DMS79 treated with DMSO at 0.1 percent for 48 hours (cell line): ENCODE measurements at places on chromosomes 1 and 21.
A peak's percentile ranks its signal among the peaks of the same experiment; 100 is the strongest.

- peak; percentile 15 for DNase-seq
These were observed 1.0 kb downstream of the ANKRD65 start for GRCh38 chr1:1419813-1420653.

GRCh38 chr1:15360700-15361099 lies 49.0 kb upstream of the EFHD2 start:
- no peak for DNase-seq

DNA sequence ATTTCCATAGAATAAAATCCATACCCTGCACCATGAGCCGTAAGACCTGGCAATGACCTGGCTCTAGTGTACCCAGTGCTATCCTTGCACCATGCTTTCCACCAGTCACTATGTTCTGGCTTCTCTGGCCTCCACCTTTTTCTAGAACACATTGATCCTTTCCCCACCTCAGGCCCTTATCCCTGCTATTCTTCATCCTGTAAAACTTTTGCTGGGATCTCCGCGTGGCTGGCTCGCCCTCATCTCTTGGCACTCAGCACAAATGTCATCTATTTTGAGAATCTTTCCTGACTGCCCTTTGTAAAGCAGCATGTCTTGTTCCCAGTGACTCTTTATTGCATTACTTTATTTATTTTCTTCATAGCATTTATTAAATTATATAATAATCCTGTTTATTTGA lies 169.8 kb upstream of the B3GALT2 start:
- no peak for DNase-seq

GRCh38 chr21:35833991-35834390 lies 226.3 kb downstream of the SETD4 start:
- no peak for DNase-seq

- DNase-seq: no peak
These were observed 865 bp upstream of the PTPN22 start for GRCh38 chr1:113872219-113872935.

DNA sequence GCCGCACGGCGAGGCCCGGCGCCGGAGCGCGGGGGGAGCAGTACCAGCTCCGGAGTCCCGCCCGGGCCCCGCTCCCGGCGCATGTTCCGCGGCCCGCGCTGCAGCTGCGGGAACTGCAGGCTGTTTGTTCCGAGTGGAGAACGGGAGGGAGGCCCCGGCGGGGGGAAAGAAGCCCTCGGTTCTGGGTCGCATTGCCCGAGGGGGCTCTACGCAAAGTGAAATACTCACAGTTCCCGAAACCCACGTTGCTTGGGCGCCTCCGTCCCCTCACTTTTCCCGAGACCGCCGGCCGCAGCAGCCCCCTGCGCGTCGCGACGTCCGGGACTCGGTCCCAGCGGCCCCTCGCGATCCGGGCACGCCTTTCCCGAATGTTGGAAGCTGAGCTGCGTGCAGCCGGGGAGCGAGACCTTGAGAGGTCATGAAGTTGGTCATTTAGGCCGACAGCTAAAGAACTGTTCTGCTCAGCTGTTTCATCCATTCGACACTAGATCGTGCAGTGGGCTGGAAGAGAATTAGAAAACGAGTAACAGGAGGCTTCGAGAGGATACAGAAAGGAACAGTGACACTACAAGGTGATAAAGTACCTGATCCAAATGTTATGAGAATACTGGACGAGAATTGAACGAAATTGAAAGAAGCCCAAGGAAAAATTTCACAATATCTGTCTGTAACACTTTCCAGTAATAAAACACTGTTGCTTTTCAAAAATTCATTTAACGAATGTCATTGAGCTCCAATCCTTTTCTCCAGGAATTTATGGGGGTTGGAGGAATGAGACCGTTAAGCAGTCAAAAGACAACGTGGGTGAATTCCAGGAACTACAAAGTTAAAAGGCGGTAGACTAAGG lies 657 bp upstream of the LIN9 start:
- DNase-seq: peak; percentile 76

DNA sequence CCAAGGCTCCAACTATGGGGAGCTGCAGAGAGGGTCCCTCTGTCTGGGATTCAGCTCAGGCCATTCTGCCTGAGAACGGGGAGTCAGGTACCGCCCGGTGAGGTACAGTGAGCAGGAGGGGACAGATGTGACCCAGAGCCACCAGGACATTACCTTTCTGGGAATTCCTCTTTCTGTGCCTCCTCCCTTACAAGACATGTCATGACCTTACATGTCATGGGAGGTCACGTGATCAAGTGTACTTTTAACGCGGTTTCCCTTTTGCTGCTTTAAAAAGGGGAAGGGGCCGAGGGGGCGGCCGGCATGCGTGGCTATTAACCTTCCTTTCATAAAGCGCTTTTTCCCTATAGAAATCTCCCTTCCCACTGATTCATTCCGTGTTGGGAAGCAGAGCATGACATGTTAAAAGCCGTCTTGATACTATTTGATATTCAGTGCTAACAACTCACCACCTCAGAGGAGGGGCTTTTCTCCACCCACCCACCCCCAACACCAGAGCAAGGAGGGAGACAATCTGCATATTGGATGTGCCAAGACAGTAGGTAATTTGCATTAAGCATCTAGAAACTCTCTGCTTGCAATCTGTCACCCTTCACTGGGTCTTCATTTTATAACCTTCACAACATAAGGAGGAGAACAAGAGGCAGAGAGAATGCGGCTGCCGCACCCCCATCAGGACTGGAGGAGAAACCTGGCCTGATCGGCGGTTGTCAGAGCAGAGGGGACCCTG lies 113.6 kb upstream of the VAMP3 start:
- no peak for DNase-seq

GRCh38 chr1:199046618-199047017 lies 407.8 kb downstream of the PTPRC start:
- DNase-seq: no peak

DNA sequence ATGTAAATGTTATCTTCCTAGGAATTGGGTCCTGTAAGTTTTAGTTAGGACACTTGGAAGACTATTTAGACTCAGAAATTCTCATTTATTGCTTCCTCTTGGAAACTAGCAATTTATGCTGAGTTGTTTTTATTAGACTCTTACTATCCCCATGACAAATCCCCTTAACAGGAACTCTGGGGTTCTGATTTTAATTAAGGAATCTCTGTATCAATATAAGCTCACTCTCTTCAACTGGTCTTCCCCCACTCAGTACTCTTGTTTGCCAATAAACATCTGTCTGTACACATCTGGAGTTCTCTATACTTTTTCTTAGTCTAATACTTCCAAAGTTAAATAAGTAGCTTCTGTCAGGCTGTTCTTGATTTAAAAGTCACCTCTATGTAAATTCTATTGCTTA lies 64.1 kb upstream of the TBX15 start:
- no peak for DNase-seq

- no peak for DNase-seq
These were observed 9.4 kb downstream of the FCAMR start for GRCh38 chr1:206960676-206961386.

DNA sequence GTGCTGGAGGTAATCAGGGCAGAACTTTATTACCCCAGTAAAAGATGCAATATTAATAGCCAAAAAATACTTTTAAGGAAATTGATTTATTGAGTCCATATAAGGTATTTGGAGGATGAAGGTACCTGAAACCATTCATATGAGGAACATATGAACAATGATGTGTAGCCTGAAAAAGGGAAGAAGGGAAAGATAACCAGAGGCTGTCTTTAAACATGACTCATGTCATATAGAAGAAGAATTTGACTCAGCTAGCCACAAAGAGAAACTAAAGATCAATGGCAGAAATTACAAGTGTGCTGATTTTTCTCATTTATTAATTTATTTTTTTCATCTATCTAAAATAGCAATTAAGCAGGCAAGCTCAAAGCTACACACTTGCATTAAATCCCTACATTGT lies 136.2 kb upstream of the DUSP10 start:
- DNase-seq: no peak

DNA sequence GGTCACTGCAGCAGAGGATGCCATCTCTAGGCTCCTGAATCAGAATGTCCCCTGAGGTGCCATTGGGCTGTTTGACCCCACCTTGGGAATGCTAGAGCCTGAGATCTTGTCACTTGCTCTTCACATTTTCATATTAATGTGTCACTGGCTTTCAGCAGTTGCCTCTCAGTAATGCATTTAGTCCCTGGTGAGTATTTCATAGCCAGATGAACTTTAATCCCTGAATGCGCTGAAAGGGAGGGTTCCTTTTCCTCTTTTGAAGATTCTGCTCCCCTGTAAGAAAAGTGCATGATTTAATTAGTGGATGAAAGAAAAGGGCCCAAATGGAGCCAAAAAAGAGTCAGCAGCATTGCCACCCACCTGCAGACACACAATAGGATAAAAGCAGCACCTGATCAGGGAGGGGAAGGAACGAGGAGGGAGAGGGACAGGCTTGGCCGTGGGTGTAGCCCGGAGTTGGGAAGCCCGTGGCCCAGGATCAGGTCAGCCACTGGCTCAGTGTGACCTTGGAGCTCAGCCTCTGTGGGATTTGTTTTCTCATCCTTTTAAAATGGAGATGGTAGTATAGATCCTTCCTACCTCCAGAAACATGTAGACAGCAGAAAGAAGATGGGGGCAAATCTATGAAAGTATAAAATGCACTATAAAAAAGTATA lies 31.1 kb downstream of the ROR1 start:
- DNase-seq: no peak

DNA sequence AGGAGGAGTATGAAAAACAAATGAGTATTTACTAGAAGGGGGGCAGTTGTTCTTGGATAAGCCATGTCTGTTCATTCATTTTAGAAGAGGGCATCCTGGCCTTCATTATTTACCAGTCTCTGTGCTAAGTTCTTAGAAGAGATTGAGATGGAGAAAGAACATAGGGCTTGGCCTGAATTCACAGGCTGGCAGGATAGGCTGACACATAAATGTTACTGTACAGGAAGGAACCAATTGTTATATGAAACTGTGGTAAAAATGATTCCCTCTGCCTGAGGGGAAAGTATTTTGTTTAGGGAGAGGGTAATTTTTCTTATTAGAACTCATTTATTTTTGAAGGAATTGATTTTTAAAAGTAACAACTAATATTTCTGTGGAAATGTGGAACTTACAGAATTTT lies 99.5 kb downstream of the MAN1A2 start:
- DNase-seq: no peak

DNA sequence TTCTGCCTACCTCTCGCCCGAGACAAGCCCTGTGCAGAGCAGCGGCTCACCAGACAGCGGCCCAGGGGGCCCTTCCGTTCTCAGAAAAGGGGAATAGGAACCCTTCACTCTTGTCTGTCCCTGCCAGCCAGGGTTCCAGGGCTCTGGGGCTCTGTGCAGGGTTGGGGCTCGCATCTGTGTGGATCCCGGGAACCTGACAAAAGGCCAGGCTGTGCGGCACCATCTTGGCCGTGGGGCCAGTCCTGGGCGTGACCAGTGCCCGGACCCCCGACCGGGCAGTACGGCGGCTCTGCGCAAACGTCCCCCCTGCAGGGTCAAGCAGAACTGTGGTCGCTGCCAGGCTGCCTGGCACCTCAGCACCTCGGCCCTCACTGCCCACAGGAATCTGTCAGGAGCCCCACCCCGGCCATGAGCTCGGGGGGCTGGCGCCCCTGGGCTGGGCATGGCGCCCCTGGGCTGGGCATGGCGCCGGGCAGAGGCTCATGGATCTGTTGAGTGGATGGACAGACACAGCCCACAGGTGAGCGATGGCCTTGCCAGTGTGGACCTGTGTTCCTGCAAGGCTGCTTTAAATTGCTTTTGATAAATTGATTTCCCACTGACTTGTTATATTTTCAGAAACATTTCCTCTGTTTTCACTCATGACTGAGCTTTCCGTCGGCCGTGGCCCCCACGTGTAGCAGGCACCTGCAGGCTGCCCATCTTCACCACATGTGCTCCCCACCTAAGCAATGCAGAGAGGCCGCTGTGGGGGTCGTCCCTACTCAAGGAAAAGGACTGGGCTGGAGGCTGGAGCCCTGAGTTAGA lies 59.0 kb downstream of the SLX9 start:
- DNase-seq: no peak

DNA sequence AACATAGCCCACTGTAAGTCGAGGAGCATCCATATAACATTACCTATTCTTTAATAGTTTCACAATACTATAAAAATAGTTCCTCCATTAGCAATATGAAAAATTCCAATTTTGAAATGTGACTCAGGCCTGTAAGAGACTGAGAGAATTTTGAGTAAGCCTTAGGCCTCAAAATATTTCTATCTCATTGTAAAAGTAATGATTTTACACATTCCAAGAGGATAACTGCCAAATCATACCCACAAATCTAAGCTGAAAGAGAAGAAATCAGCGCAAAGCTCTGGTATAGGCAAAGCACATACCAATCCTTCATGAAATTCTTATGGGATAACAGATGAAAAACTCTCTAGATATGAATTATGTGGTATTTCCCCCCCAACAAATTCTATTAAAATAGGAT lies 144.1 kb downstream of the CDC42BPA start:
- no peak for DNase-seq

- no peak for DNase-seq
These were observed 122.8 kb upstream of the IVNS1ABP start for GRCh38 chr1:185439727-185440415.

- DNase-seq: peak; percentile 28
These were observed 46.3 kb upstream of the CACYBP start for GRCh38 chr1:174953285-174954072.

DNA sequence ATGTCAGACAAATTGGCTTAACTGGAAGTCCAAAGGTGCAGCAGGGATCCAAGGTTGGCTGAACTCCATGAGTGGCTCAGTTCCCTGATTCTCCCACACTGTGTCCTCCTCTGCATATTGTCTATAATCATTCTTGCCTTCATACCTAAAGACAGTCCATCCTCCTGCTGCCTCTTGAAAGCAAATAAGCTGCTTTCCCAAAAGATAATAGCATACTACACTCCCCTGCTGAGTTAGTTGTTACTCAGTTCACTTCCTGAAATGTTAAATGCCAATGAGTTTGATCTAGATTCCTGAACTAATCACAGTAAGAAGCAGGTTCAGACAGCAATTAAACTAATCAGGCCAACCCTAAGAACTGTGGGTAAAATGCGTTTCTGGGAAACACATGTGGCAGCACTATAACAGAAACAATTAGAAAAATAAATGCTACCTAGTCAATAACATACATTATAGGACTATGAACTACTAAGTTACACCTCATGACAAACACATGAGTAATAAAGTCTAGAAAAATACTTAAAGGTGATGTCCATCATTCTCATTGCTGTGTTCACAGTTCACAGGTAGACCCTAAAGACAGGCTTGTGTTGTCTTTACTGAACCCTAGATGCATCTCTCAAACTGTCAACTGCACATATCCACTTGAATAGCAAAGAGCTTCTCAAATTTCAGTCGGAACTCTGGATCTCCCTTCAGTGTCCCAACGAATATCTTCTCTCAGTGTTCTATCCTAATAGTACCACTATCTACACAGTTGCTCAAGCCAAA lies 50.8 kb upstream of the BOLA1 start:
- peak; percentile 11 for DNase-seq

- peak; percentile 70 for DNase-seq
These were observed 81.6 kb upstream of the IFFO2 start for GRCh38 chr1:19038096-19038495.

DNA sequence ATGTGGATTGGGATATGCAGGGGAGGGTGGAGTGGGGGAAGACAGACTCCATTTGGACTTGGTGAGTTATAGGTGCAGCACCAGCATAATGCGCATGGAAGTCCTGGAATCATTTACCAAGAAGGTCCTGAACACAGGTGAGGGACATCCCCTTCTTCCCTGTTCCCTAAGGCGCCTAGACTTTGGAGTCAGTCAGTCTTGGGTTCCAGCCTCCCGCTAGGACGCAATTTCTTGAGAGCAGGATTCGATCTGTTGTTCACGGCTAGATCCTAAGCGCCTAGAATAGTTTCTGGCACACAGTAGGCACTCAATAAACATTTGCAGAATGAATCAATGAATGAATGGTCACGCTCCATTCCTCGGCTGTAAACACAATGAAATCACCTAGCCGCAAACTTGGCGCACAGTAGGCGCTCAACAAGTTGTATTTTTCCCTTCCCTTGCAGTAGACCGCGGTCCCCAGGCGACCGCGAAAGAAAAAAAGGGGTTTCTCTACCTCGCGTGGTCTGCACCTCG lies 1.0 kb upstream of the AK4 start:
- no peak for DNase-seq
